Adrenal gland (tissue), 19 donors: ENCODE measurements at places on chromosomes 1 and 21.

DNA sequence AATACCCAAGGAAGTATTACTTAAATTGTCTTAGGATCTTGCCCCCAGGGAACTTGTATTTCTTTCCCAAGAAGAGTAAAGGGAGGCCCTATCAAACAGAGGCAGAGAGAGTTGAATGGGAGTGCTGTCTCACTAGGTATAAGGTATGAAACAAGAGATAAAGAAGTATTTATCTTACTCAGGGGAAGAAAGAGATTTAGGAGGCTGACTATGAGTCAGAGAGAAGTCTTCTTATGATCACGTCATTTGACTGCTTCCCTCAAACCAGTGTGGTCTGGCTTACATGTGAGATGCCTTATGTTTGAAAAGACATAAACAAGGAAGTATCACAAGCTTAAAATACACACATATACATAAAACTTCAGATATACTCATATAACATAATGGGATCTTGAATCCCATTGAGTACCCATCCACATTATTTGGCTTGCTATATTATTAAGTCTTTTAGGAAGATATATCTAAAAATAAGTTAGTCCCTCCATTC is 29.6 kb downstream of the DUSP10 start:
- no peak for DNase-seq
- peak overlapping the region; percentile 9 for H3K27ac ChIP-seq

GRCh38 chr1:190679044-190679443 is 201.4 kb upstream of the BRINP3 start:
- H3K27me3 ChIP-seq: no peaks in the 10 kb centered on the region
- no peaks in the 10 kb centered on the region for H3K4me1 ChIP-seq
- H3K4me3 ChIP-seq: no peak overlapping the region

GRCh38 chr1:84573481-84573966 is 716 bp downstream of the CTBS start:
- no peaks in the 10 kb centered on the region for H3K36me3 ChIP-seq
- peak overlapping the region; percentile 80 for H3K4me3 ChIP-seq
- DNase-seq: no peak
- no peaks in the 10 kb centered on the region for H3K27me3 ChIP-seq

DNA sequence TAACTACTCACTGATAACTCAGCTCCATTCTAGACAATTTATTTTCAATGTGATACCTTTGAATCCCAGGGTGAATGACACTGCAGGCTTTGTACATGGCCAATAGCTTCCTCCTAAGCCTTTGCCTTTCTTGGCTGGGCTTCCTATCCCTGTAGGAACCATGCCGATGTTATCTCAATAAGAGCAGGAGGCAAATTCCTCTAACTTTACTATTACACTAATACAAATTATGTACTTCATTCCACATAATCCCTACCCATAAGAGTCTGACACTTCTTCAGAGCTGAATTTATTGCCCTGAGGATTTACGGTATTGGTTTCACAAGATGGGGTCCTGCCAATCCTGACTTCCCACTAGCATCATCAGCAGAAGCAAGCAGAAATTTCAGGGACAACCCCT is 14.0 kb downstream of the TGFBR3 start:
- H3K36me3 ChIP-seq: no peaks in the 10 kb centered on the region
- peak overlapping the region; percentile 11 for H3K27ac ChIP-seq
- no peak overlapping the region for H3K4me3 ChIP-seq

DNA sequence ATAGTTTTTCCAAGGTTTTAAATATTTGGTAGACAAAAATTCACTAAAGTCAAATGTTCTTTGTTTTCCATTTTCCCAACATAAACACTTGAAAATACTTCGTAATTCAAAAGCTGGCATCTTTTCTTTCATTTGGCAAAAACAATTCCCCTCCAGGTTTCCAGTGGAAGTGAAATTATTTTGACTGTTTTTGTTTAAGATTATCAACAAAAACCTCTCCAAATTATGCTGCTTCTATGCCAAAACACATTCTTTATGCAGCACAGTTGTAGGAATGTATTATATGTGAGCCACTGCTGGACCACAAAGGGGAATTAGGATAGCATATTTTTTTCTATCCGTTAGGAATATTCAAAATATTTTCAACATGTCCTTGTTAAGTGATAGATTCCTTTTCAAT is 44.1 kb downstream of the SLC5A9 start:
- no peaks in the 10 kb centered on the region for H3K27me3 ChIP-seq
- H3K4me1 ChIP-seq: no peaks in the 10 kb centered on the region
- no peak for DNase-seq
- no peak overlapping the region for H3K4me3 ChIP-seq
- no peaks in the 10 kb centered on the region for H3K36me3 ChIP-seq

GRCh38 chr21:44425307-44425894 is 29.9 kb upstream of the LRRC3 start:
- no peaks in the 10 kb centered on the region for H3K27me3 ChIP-seq
- H3K36me3 ChIP-seq: no peaks in the 10 kb centered on the region
- no peak overlapping the region for H3K4me3 ChIP-seq

- peak overlapping the region; percentile 89 for H3K27ac ChIP-seq
- peak; percentile 64 for DNase-seq
- peak overlapping the region; percentile 54 for H3K4me3 ChIP-seq
- H3K4me1 ChIP-seq: peaks cover 4% of the 10 kb centered on the region
Measured at GRCh38 chr21:26846036-26846931, 1.1 kb upstream of the ADAMTS1 start.

GRCh38 chr21:43775795-43776430 is at the start of gene CSTB:
CSTB (minus strand) TSS chr21:43776308; CDS start chr21:43776269, 39 bp downstream.
- H3K36me3 ChIP-seq: no peaks in the 10 kb centered on the region
- peak within 1 kb of the TSS; percentile 94 for H3K27ac ChIP-seq

DNA sequence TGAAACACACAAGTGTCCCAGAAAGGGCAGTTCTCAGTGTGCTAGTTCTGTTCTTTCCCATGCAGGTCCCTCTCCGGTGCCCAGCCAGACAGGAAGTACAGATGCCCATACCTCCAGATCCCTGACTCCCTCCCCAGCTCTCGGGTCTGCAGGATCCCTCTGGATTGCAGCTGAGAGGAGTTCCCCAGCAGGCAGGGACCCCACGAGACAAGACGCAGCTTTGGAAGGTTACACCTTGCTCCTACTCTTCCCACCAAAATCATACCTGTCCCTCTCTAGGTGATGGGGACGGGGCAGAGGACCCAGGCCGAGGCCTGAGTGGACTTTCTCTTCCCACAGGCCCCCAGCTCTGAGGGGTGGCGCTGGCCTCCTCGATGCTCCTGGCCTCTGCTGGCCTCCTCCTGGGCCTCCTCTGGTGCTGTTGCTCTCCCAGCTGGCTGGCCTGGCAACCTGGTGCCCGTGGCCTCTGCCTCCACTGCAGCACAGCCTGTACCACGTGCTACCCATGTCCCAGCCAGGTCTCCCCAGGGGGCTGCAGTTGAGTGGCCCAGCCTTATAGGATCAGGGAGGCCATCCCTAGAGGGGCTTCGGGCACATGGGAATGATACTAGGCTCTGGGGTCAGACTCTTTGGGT is 9.4 kb downstream of the LDLRAD2 start:
- DNase-seq: no peak
- H3K4me1 ChIP-seq: peaks cover 3% of the 10 kb centered on the region
- no peaks in the 10 kb centered on the region for H3K27me3 ChIP-seq
- no peak overlapping the region for H3K27ac ChIP-seq
- no peak overlapping the region for H3K4me3 ChIP-seq
- H3K36me3 ChIP-seq: peaks cover 37% of the 10 kb centered on the region

- H3K4me1 ChIP-seq: peaks cover 12% of the 10 kb centered on the region
- peaks cover 26% of the 10 kb centered on the region for H3K27me3 ChIP-seq
- no peak overlapping the region for H3K27ac ChIP-seq
- peak; percentile 46 for DNase-seq
- no peak overlapping the region for H3K4me3 ChIP-seq
Measured at GRCh38 chr1:42379794-42380585, 602 bp upstream of the RIMKLA start.

DNA sequence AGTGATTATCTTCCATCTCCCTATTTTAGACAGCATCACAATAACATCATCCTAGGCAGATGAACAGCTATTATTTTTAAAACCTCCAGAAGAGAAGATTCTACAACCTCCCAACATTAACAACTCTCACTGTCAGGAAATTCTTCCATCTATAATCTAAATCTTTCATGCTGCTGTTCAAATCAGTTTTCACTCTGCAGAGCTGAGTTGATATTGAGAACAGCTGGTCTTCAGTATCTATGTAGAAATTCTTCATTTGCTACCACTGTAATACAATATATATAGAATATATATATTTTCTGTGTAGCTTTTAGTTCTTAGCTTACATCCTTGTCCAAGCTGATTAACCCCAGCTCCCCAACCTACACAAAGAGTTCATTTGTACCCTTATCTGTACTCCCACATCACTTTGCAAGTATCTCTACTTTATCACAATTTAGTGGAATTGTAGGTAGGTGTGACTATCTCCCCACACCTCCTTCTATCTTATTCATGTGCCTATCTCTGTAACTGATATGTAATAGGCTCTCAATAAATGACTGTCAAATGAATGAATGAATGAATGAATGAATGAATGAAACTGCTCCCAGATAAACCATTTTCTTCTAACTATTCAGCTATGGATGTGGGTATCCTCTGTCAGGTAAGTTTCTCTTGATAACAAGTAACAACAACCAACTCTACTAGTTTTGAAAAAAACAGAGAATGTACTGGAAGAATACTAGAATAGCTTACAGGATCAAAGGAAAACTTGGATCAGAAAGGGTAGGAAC is 37.4 kb upstream of the PKN2 start:
- no peaks in the 10 kb centered on the region for H3K4me1 ChIP-seq
- H3K27me3 ChIP-seq: no peaks in the 10 kb centered on the region
- no peak overlapping the region for H3K27ac ChIP-seq
- DNase-seq: no peak
- no peak overlapping the region for H3K4me3 ChIP-seq
- no peaks in the 10 kb centered on the region for H3K36me3 ChIP-seq

DNA sequence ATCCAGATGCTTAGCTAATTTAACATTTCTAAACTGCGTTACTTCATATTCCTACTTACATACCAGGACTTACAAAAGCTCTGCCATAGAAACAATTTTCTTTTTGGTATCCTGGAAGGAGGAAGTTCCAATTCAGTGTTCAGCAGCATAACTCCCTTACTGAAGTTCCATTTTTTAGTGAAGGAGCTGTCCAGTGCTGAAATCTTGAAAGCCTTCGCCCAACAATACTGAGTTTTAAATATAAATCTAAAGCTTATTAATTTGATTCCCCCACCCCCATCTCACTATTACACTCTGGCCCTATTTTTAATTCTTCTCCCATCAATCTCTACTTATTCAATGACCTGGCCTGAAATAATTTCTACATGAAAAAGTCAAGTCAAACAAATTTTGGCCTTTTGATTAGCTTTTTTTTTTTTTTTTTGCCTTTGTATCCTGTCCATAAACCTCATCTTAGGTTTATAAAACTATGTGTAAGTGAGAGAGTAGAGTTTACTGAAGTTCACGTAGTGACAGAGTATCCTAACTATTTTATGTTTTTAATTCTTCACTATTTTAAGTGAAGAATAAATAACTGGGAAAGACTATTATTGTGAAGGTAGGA is 323.0 kb upstream of the PLD5 start:
- H3K27ac ChIP-seq: no peak overlapping the region
- no peaks in the 10 kb centered on the region for H3K4me1 ChIP-seq
- DNase-seq: no peak
- H3K27me3 ChIP-seq: no peaks in the 10 kb centered on the region

DNA sequence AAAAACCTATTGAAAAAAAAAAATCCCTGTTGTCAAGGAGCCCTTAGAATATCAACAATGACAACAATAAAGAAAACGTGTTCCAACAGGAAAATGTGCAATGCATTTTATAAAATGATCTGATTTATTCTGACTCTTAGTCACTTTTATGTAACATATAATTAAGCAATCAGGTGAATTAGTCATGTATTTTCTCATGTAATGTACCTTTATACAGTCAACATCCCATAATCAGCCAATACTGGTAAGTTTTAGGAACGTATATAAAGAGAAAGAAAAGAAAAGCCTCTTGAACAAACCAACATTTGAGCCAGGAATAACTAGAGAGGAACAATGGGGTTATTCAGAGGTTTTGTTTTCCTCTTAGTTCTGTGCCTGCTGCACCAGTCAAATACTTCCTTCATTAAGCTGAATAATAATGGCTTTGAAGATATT is at the start of gene CLCA4:
CLCA4 (plus strand) TSS at position 292 of the 435 bp plus-strand sequence; CDS start at position 334, 42 bp downstream.
- H3K27ac ChIP-seq: no peak within 1 kb of the TSS
- H3K4me3 ChIP-seq: no peak within 1 kb of the TSS
- peaks cover 4% of the 10 kb centered on the region for H3K27me3 ChIP-seq
- H3K36me3 ChIP-seq: no peaks in the 10 kb centered on the region
- DNase-seq: no peak
- no peaks in the 10 kb centered on the region for H3K4me1 ChIP-seq

DNA sequence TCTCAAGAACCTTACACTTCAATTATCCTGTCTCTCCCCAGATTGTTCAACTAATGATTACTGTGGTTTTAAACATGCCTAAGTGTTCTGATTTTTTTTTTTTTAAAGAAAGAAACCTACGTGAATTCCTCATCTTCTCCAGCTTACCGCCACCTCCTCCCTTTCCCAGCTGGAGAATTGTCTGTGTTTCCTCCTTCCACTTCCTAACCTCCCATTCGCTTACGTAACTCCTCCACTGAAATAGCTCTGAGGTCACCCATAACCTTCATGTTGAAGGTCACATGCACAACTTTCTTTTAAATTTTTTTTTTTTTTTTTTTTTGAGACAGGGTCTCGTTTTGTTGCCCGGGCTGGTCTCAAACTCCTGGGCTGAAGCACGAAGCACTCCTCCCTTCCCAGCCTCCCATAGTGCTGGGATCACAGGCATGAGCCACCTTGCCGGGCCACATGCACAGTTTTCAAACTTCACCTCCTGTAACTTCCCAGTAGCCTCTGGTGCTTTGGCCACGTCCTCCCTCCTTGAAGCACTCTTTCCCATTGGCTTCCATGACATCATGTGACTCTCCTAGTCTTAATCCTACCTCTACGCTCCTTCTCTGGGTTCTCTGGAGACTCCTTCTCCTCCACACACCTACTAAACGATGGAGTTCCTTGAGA is 9.8 kb upstream of the CAPZB start:
- no peak for DNase-seq
- no peaks in the 10 kb centered on the region for H3K27me3 ChIP-seq
- H3K4me3 ChIP-seq: no peak overlapping the region
- no peaks in the 10 kb centered on the region for H3K4me1 ChIP-seq
- H3K27ac ChIP-seq: no peak overlapping the region

DNA sequence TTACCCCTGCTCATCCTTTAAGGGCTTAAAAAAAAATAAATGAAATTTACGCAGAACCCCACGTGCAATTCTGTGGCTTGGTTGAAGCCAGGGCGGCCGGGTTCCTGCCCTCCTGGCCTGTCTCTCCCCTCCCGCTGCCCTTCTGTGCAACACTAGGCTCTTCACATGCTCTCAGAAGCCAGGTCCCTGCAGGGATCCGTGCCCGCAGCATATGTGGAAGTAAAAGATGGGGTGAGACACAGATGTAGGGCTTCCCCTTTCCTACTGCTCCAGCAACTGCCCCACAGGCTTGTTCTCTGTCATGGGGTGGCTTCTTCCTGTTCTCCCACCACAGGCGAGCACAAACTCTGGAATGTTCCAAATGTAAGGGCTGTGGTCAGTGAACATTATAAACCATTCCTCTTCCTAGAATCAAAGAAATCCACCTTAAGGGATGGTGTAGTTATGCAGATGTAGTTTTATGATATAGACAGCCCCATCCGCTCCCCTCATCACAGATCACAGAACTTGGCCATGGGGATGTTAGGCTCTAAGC is 535.4 kb downstream of the KIF26B start:
- no peaks in the 10 kb centered on the region for H3K4me1 ChIP-seq
- H3K36me3 ChIP-seq: no peaks in the 10 kb centered on the region
- H3K27ac ChIP-seq: no peak overlapping the region
- no peak overlapping the region for H3K4me3 ChIP-seq
- H3K27me3 ChIP-seq: no peaks in the 10 kb centered on the region

- H3K4me1 ChIP-seq: peaks cover 4% of the 10 kb centered on the region
- H3K27me3 ChIP-seq: no peaks in the 10 kb centered on the region
- no peak overlapping the region for H3K27ac ChIP-seq
Measured at GRCh38 chr1:170410401-170411166, 121.4 kb upstream of the GORAB start.
